ENCODE measurements at places on chromosomes 2 and 18. TPM values are rescaled to one million over a fixed set of nuclear protein-coding genes. Genes with fewer than 3 reads are reported as not detected.

DNA sequence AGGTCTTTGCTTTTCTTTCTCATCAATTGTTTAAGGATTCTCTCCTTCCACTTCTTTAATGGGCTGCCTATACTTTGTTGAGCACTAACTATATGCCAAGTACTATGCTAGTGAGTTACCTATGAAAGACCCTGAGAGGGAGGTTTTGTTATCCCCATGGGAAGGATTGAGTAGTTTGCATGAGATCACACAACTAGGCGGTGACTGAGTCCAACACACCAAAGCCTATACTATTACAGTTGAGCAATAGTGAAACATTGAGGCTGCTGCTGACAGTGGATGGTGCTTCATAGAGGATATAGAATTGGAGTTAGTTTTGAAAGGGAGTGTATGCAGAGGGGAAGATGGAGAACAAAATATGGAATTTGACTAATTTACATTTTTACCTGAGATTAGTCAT, 15.8 kb downstream of the NABP1 start:
- no peak for DNase-seq

DNA sequence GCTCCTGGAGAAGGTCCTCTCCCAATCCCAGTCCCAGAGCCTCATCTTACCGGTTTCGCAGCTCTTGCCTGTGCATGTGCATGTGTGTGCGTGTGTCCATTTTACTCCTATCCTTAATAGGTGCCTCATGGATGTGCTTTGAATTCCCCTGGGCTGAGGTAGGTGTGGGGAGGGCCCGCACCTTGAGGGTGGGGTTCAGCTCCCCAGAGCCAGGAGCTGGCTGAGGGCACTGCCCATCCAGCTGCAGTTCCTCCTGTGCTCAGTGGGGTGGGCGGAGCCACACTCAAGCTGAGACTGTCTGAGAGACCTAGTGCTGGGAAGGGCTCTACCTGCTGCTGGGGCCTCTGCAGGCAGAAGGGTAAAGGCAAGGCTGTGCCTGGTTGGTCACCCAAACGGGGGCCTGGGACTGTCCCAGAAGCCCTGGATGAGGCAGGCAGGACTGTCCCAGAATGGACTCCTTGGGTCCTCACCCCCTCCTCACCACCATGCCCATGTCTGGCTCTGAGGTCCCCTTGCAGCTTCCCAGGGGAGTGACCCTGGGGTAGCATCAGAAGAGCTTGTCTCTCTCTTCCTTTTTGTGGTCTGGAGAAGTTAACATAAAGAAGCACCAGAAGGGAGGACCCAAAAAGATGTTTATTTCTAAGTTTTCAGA, 8.9 kb downstream of the GDF7 start:
- no peak for DNase-seq

GRCh38 chr2:29032189-29032588, 42.1 kb downstream of the PCARE start:
- no peak for DNase-seq

GRCh38 chr2:119441376-119442225, 9.9 kb downstream of the TMEM37 start:
- DNase-seq, result no peak

GRCh38 chr2:72036173-72036545, 111.5 kb downstream of the CYP26B1 start:
- peak; percentile 38 for DNase-seq

DNA sequence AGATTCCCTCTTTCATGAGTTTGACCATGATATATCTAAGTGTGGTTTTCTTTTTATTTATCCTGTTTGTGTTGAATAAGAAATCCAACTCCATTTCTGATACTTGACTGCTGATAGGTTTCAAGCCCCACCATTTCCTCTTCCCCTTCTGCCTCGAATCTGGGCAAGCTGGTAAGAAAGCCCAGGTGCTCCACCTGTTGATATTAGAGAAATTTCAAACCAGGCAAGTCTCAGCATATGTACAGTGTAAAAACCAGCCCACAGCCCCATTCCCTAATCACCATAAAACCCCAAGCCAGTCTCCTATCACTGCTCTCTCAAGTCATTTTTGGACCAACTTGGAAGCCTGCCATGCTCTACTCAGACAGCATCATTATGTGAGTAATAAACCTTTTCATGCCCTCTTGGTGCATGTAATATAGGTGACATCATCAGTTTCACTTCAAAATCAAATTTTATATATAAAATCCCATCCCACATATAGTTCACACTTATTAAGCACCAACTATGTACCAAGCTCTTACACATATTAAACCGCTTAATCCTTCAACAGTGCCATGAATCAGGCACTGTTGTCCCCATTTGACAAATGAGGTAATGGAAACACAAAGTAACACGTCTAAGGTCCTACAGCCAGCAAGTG, 46.6 kb downstream of the SMAD2 start:
- DNase-seq, result no peak

DNA sequence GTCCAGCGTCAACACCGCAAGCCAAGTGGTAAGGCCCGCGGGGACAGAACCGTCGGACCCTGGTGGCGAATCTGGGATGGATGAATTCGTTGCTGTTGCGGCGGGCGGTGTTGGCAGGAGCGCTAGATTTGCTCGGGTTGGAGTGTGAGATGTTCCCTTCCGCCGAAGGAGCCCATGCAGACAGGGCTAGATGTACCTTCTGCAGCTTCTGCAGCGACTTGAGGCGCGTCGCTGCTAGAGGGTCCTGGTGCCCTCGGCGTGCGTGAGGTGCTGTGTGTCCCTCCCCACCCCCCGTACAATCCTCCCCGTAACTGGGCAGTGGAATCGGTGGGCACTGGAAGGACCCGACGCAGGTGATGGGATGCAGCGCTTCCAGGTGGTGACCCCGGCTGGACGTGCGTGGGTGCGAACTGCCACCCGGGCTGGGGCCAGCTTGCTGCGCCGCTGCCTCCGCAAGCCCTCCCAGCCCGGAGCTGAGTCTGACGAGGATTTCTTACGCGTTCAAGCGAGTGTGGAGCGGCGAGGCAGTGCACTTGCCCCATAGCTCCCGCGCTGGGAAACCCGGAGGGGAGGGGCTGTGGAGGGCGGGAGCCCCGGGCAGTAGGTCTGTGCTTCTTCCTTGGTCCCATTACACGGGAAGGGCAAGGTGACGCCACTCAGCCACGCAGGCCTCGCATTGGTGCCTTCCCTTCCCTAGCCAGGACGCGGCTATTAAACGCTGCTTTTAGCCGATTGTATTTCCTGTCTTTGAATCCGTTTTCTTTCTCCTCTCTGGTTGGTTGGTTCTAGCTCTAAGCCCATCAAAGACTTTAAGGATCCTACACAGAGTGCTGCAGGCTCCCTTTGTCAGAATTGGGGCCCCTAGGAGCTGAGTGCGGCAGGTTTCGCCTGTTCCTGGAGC, 34.2 kb downstream of the CHRNA1 start:
- DNase-seq, result no peak

GRCh38 chr2:30948130-30948529, 140.9 kb upstream of the CAPN13 start:
- DNase-seq, result no peak

GRCh38 chr2:210686401-210686800, 130.0 kb downstream of the CPS1 start:
- DNase-seq, result no peak

DNA sequence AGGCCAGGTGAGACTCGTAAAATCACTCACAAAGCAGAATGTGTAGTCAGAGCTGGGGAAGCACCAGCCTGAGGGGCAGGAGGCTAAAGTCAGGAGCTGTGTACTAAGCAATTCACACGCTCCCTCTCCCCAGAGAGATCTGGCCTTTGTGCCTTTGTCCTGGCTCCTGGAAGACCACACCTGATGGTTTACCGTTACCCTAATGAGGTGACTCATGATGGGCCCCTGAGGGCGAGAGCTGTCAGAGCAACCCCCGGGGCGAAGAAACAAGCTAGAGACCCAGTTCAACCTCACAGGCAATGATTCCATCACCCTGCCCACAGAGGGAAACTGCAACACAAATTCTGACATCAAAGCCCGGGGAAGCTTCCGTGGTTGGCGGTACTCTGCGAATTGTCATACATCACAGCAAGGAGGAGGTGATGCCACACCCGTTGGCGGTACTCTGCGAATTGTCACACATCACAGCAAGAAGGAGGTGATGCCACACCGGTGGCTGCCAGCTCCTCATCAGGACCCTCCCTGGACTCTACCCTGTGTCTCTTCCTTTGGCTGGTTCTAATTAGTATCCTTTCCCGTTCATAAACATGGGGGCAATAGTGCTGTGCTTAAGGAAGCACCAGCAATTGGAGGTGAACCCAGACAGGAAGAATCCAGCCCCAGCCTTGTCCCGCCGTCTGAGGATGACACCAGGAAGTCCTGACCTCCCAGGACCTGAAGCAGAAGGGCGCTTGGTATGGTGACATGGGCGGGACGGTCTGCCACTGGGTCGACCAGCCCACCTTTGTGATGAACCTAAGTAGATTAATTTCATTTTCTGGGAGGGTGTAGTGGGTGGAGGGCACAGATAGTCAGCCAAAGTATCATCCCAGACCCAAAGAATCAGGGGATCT, 30.5 kb downstream of the B3GNT7 start:
- no peak for DNase-seq

DNA sequence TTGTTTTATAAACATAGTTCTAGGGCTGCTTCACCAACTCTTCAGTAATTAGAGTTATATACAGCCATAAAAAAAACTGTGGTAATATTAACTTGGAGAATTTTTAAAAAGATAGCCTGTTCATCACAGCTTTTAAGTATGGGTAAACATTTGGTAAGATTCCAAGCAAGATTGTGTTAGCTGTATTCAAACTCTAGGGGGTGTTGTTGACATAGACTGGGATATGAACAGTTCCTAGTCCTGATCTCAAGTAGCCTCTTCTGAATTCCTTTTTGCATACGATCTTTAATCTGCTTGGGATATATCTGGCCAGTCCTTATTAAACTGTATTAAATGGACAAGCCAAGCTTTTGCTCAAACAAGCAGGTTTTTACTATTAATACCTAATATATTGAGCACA, 13.4 kb downstream of the NOP58 start:
- DNase-seq, result no peak

GRCh38 chr18:39591649-39592048, 2026.1 kb upstream of the CELF4 start:
- no peak for DNase-seq

The FAP gene
- total RNA-seq, result 5.7 TPM

The UGT1A9 gene
- total RNA-seq, result not detected

The ALPP gene
- not detected for total RNA-seq

The DNAJC5G gene
- total RNA-seq, result 0.59 TPM

The KYNU gene
- total RNA-seq, result 0.94 TPM

The CPO gene
- not detected for total RNA-seq

The CHST9 gene
- 1.3 TPM for total RNA-seq

The COLEC12 gene
- total RNA-seq, result 10.9 TPM
